ENCODE measurements at places on chromosomes 11 and 22.

GRCh38 chr11:94060401-94060800 lies 39.2 kb downstream of the HEPHL1 start:
- DNase-seq, result no peak

GRCh38 chr11:43922744-43923405 lies 19.6 kb upstream of the C11orf96 start:
- no peak for DNase-seq

DNA sequence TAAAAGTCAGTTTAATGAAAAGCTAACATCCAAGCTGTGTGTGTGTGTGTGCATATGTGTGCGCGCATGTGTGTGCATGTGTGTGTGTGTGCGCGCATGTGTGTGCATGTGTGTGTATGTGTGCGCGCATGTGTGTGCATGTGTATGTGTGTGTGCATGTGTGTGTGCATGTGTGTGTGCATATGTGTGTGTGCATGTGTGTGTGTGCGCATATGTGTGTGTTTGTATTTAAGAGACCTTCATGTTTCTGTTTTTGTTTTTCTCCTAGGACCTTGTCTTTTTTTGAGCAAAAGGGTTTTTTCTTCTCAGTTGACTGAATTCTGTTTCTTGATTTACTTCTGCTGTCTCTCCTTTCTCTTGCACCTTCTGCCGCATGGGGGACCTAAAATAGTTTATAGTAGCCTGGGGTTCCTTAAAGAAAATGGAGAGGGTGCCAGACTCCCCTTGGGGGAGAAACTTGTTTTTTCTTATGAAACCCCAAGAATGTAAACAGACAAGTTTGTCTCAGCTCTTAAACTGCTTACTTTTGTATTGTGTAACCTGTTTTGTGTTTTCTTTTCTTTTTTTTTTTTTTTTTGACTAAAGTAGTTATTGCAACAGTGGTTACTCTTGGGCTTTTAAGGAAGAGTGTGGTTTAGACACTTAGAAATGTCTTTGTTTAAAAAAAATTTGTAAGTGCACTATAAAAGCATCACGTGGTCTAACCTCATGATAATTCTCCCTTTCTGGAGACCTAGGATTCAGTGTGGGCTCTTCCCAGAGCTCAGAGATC lies 53.0 kb downstream of the OSBPL5 start:
- no peak for DNase-seq

GRCh38 chr11:126969865-126970479 lies 30.6 kb downstream of the KIRREL3 start:
- DNase-seq, result no peak

GRCh38 chr22:42282252-42282942 lies 11.9 kb upstream of the TCF20 start:
- DNase-seq, result no peak

GRCh38 chr11:86171627-86172026 lies 72.9 kb upstream of the EED start:
- DNase-seq, result no peak

DNA sequence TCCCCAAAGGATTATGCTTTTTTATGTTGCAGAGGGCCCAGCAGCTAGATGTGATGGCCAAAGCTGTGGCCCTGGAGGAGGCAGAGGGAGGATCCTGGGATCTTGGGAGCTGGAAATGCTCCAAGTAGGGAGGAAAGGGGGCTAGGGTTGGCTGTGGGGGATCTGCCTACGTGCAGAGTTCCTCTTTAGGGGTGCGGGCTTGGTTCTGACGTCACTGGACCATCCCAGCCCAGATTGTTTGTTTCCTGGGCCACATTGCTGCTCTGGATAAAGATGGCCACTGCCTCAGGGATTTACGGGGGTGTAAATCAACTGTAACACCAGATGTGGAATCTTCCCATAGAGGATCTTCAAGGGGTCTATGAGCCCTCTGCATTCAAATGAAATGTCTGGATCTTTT lies 110.3 kb upstream of the SYT13 start:
- no peak for DNase-seq

GRCh38 chr11:33545931-33546330 lies 154.7 kb downstream of the C11orf91 start:
- DNase-seq, result no peak

- DNase-seq, result no peak
These were observed 32.0 kb upstream of the RELT start for GRCh38 chr11:73344191-73344607.

DNA sequence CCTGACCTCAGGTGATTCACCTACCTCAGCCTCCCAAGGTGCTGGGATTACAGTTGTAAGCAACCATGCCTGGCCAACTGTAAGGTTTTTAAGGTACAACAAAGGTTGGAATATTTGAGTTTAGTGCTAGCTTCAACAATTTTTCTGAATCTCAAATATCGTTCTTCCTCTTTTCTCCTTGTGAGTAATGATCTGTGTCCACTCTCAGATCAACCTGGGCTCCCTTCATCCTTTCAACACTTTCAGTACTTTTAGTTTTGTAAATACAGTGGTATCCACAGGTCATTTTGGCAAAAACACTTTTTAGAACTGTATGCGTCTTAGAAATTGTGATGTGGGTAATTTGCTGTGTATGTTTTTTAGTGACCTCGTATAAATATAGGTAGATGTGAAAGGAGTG lies 7.9 kb downstream of the PACS1 start:
- DNase-seq, result no peak
